Adipocyte (in vitro differentiated cells): ENCODE measurements at places on chromosomes 13 and 19.
A peak's percentile ranks its signal among the peaks of the same experiment; 100 is the strongest.

DNA sequence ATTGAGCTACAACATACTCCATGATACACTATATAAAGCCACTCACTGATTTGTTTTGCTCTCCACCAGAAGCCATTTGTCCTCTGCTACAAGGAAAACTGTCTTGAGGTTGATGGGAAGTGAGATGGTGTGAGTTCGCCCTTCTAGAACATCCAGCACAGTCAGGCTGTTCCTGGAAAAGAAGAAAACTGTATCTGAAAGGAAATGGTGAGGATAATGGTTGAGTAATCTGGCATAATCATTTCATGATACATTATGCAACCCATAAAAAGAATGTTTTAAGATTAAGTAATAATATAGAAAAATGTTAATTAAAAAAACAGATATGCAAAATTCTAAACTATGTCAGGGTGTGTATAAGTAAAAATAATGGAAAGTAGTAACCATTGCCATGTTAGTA is 233.9 kb downstream of the RGCC start:
- peak; percentile 58 for DNase-seq

- DNase-seq, result no peak
Observed at GRCh38 chr19:39175564-39175963, 21.2 kb upstream of the NCCRP1 start.

- no peak for DNase-seq
Observed at GRCh38 chr13:56349866-56350265, 790.9 kb upstream of the PRR20A start.

DNA sequence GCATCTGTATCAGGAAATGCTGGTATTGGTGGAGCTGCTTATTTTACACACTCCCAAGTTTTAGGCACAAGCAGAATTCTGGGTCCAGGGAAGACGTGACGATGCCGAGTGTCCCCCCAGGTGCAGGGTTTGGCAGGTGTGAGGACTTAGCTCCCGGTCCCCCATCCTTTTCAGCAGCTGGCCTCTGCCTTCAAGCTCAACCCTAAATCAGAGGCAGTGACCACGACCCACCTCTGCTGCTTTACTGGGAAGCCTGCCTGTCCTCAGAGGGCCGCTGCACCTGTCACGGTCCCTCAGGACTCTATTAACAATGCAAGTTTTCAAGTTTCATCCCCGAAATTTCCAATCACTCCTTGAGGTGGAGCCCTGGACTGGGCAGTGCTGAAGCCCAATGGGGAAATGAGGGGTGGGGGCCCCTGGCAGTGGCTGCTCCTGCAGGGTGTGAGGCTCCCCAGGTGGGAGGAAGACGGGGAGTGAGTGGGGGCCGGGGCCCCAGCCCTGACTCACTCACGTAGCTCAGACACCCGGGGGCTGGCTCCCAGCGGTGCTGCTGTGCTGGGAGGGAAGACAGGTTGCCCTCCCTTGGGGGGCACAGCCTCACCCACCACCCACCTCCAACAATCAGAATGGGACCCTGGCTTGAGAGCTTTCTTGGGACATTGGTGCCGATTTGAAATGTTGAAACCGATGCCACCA is 92.6 kb upstream of the MCF2L start:
- DNase-seq, result no peak

DNA sequence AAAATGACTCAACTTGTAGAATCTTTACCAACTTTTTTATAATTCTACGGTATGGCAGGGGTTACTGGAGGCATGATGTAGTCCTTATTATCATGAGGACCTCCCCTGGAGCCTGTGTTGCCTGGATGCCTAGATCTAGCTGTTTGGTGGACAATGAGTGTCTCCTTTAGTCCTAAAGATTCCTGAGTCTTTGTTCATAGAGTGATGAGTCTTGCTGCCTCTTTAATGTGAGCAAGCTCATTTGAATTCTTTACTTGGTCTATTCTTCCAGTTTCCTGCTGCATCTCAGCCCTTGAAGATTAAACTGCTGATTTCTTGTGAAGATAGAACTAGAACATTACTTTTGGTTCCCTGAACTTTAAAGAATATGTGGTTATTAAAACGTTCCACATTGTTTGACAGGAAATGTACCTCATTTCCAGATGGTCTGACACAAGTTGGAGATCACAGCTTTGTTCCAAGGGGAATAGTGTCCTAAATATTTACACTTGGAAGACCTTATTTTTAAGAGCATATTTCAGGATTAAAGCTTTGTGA is 51.9 kb downstream of the SLAIN1 start:
- DNase-seq, result no peak
